ENCODE measurements at places on chromosomes 6 and 20.
A peak's percentile ranks its signal among the peaks of the same experiment; 100 is the strongest.

GRCh38 chr6:141890661-141891060, 242.1 kb upstream of the GJE1 start:
- no peak for DNase-seq

GRCh38 chr6:160160450-160160849, 38.8 kb downstream of the SLC22A1 start:
- DNase-seq: no peak

DNA sequence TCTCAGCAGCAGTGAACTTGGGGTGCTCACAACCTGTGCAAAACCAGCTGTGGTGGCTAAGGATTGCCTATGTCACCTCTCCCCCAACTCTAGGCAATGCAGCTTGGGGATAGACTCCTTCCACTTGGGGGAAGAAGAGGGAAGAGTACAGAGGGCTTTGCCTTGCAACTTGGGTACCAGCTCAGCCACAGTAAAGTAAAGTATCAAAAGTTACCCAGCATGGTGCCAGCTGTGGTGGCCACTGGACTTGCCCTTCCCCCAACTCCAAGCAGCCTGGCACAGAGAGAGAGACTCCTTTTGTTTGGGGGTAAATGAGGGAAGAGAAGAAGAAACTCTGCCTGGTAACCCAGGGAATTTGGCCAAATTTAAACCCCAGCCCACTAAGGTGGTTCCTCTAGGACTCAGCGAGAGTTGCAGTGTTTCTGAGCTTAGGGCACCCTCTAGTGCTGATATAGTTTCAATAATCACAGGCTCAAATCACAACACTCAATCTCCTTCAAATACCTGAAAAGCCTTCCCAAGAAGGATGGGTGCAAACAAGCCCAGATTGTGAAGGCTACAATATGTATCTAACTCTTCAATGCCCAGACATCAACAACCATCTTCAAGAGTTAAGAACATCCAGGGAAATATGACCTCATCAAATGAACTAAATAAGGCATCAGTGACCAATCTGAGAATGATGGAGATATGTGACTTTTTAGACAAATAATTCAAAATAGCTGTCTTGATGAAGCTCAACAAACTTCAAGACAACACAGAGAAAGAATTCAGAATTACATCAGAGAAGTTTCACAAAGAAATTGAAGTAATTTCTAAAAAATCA, 7.6 kb upstream of the DEFB129 start:
- DNase-seq: no peak

DNA sequence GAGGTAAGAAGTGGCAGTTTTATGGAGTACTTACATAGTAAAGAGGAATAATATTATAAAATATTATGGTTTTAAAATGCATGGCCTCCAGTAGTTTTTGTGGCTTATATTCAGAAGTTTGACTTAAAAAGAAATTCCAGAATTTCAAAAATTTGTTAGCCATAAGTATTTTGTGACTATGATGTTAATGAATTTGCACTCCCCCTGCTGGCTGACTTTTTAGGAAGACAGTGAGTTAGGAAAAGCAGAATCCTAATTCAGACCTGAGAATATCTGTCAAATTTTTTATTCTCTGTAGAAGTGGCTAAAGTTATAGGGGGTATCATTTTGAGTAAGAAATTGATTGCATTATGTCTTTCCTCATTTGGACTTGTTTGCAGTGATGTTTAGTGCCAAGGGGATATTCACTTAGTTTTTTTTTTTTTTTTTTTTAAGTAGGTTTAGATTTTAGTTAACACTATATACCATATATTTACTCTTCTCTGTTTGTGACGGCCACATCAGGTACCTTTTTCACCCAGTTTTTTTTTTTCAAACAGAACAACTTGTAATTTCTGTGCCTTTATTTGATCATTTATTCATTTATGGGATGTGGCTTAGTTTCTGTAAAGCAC, 40.8 kb downstream of the ZFAND3 start:
- DNase-seq: no peak

DNA sequence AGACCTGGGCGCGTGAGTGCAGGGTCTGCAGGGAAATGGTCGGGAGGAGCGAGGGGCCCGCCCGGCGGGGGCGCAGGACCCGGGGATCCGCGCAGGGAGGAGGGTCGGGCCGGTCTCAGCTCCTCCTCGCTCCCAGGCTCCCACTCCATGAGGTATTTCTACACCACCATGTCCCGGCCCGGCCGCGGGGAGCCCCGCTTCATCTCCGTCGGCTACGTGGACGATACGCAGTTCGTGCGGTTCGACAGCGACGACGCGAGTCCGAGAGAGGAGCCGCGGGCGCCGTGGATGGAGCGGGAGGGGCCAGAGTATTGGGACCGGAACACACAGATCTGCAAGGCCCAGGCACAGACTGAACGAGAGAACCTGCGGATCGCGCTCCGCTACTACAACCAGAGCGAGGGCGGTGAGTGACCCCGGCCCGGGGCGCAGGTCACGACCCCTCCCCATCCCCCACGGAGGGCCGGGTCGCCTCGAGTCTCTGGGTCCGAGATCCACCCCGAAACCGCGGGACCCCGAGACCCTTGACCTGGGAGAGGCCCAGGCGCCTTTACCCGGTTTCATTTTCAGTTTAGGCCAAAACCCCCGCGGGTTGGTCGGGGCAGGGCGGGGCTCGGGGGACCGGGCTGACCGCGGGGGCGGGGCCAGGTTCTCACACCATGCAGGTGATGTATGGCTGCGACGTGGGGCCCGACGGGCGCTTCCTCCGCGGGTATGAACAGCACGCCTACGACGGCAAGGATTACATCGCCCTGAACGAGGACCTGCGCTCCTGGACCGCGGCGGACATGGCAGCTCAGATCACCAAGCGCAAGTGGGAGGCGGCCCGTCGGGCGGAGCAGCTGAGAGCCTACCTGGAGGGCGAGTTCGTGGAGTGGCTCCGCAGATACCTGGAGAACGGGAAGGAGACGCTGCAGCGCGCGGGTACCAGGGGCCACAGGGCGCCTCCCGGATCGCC, 54.2 kb upstream of the HLA-A start:
- DNase-seq: peak; percentile 85

GRCh38 chr6:129243377-129243776, 360.4 kb downstream of the LAMA2 start:
- DNase-seq: no peak

DNA sequence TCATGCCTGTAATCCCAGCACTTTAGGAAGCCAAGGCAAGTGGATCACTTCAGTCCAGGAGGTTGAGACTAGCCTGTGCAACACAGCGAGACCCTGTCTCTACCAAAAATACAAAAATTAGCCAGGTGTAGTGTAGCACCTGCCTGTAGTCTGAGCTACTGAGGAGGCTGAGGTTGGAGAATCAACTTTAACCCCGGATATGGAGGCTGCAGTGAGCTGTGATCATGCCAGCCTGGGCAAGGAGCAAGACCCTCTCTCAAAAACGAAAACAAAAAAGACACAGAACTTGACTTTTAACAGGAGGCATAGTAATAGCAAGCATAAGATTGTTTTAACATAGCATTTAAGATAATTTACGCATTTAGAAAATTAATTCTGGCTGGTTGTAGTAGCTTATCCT, 32.5 kb downstream of the MYB start:
- DNase-seq: no peak

DNA sequence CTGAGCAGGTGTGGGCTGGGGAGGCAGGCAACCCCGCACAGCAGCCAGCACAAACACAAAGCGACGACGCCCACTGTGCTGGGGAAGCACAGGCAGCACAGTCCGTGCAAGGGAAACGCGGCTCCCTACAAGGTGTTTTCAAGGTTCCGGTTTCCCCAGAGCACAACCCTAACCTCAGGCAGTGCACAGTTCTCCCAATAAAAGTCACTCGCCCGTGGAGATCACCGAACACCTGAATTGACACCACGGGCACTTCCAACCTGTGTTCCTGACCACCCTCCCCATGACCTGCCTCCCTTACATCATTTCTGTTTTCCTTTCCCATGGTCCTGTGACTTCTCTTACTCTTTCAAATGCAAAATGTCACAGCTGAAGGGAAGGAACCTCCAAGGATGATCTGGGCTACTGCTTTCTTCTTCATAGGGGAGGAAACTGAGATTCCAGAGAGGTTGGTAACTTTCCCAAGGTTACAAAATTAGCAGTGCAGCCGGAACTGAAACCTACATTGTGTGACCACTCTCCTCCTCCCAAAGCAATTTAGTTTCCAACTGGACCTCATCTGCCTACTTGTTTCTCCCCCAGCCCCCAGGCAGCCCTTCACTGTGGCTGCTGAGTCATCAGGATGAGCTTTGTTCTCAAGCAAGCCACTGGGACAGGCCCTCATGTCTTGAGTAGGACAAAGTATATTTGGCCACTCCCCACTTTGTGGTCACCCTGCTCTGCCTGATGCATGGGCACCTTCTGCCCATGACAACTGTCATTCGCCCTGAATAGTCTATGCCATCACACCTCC, 125.3 kb downstream of the ATXN1 start:
- DNase-seq: peak; percentile 60

DNA sequence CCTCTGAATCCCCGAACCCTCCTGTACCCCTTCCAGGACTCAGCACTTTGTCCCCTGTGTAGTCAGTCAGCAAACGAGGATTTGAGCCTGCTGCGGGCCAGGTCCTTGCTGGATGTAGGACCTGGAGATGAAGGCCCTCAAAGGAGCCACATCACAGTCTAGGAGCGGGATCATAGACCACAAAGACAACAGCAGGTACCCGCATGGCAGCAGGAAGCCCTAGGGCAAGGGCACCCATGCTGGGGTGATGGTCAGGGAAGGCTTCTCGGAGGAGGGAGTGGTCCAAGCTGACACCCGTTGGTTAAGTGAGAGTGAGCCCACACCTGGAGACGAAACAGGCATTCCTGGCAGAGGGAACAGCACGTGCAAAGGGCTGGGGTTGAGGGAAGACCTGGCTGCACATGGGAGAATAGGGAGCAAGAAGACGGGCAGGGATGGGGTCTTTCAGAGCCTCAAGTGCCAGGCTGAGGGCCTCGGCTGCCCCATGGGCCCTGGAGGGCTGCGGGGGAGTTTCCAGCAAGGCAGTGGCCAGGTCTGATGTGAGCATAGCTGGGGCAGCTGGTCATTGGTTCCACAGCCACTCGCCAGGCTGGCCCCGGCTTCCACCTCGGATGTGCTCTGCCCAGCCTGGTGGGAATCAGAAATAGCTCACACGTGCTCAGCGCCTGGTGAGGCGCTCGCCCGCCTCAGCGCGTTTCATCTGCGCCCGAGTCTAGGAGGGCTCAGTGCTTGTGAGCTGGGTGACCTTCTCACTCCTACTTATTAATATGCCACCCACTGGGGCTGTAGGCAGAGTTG, 15.0 kb downstream of the DLGAP4 start:
- no peak for DNase-seq

- no peak for DNase-seq
Measured at GRCh38 chr6:29483735-29484134, 4.0 kb downstream of the MAS1L start.

DNA sequence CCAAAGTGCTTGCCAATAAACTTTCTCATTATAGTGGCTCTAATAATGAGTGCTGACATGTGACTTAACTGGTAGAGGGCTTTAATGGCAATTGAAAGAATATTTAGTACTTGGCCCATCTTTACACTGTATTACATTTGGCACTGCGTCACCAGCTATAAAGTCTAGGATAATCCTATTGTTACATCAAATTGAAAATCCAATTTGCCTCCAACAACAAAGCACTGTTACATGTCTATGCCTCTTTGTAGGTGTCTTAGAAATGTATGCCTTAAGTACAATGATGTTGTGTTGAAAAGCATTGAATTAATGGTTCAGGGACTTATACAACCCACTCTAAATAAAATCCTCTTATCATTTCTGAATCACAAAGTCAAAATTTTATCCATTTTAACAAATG, 420.4 kb upstream of the JAG1 start:
- no peak for DNase-seq

GRCh38 chr6:135002974-135003703, 51.5 kb downstream of the HBS1L start:
- DNase-seq: peak; percentile 68

- DNase-seq: no peak
Measured at GRCh38 chr20:38387953-38388352, 41.7 kb downstream of the LBP start.

- no peak for DNase-seq
Measured at GRCh38 chr6:75463908-75464307, 29.7 kb downstream of the FILIP1 start.

- no peak for DNase-seq
Measured at GRCh38 chr20:4549711-4550259, 171.9 kb upstream of the PRND start.

DNA sequence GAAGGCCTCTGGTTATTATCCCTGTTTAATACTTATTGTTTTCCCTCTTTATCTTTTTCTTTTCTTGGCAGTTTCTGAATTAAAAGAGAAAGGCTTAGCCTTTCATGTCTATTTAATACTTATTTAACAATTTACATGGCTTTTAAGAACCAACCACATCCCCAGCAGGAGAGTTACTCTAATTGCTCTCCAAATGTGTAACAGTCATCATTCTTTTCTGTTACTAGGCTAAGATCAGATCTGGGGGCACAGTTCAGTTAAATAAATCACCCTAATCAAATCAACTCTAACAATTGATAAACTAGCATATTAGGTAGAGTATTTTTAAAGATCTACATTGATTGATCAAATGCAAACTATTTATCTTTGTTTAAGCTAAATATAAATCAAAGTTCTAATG, 54.1 kb upstream of the NT5E start:
- DNase-seq: no peak

- no peak for DNase-seq
Measured at GRCh38 chr20:32999603-33000250, 4.5 kb downstream of the SUN5 start.

GRCh38 chr6:117495869-117496268, 13.4 kb downstream of the DCBLD1 start:
- DNase-seq: no peak

GRCh38 chr20:15918631-15919030, 654.6 kb downstream of the KIF16B start:
- DNase-seq: no peak

DNA sequence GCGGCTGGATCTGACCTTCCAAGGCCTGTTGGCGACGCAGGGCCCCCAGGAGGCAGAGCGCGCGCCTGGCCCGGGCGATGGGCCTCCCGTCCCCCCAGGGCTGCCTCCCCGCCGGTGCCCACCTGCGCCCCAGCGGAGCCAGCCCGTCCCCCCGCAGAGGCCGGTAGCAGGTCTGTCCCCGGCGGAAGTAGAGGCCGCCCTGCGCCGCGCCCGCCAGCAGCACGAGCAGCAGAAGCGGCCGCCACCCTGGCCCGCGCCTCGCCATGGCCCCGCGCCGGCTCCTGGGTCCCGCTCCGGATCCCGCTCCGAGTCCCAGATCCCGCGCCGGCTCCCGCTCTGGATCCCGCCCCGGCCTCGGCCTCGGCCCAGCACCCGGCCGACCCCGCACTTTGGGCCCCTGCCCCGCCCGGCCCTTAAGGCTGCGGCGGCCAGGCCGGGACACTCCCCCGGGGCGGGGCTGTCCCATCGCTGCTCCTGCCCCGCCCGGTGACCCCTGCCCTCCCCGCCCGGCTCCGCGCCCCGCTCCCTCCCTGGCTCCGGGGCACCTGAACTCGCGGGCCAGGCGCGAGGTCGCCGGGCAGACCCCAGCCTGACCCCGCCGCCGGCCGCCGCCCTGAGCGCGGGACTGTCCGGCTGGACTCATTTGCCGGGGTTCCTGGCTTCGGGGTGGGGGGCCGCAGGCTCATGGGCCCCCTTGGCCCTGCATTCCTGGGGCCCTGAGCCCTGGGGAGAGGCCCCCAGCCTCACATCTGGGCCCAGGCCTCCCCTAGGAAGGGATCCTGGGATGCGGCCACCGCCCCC, at the start of gene CTSZ:
TSS of gene CTSZ (minus strand) at position 391 of the 801 bp plus-strand sequence. CDS start at position 265, 126 bp downstream.
- peak; percentile 78 for DNase-seq

All from GM06990 (cell line).